ENCODE measurements at places on chromosomes 13 and 19.

GRCh38 chr19:43784241-43784980 lies 3.6 kb upstream of the KCNN4 start:
- DNase-seq = no peak

GRCh38 chr19:42422901-42423461 lies 4.2 kb downstream of the LIPE start:
- peak; percentile 35 for DNase-seq

DNA sequence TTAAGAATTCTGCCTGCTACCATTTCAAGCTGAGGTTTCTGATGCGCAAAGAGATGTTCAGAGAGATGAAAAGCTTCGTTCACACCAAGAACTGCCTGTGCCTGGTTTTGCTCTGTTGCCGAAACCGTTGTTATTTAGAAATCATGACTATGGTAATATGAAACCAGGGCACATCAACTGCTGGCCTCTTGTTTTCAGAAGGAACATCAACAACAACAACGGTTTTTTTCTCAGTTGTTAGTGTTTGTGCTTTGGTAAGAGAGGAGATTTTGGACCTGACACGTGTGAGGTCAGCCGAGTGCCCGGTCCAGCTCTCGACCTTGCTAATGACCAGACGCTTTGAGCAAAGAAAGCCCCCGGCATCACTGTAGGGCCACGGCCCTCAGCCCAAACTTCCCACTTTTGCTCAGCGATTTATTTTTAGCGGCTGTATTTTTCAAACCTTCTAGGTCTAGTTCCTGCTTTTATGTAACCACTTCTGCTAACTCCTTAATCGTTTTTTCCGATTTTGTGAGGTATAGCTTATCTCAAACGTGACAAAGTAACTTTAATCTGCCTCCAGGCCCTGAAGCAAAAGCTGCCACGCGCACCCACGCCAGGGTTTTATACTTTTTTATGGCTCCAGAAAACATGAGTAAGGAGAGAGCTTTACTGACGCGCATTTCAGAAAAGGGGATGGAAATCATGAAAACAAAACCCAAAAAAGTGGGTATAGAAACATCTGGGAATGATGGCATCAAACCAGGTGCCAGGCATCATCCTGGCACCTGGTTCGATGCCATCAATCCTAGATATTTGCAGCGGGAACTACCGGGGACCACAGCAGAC lies 42.0 kb downstream of the KLF2 start:
- DNase-seq = no peak

GRCh38 chr13:111344471-111345191 lies 24.2 kb downstream of the TEX29 start:
- no peak for DNase-seq

- DNase-seq = no peak
Observed at GRCh38 chr19:51354103-51354741, 12.0 kb downstream of the ETFB start.

GRCh38 chr19:51075998-51076397 lies 6.7 kb downstream of the KLK14 start:
- no peak for DNase-seq

DNA sequence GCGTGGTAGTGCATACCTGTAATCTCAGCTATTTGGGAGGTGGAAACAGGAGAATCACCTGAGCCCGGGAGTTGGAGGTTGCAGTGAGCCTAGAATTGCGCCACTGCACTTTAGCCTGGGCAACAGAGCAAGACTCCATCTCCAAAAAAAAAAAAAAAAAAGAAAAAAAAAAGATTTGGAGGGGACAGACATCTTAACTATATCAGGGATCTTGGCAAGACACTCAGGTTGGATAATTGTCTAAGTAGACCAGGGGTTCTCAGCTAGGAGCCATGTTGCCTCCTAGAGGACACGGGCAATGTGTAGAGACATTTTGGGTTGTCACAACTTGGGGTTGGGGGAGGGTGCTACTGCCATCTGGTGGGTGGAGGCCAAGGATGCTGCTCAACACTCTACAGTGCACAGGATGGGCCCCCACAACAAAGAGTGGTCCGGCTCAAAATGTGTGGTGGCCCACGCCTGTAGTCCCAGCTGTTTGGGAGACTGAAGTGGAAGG lies 1.9 kb upstream of the ZNF580 start:
- DNase-seq = no peak

DNA sequence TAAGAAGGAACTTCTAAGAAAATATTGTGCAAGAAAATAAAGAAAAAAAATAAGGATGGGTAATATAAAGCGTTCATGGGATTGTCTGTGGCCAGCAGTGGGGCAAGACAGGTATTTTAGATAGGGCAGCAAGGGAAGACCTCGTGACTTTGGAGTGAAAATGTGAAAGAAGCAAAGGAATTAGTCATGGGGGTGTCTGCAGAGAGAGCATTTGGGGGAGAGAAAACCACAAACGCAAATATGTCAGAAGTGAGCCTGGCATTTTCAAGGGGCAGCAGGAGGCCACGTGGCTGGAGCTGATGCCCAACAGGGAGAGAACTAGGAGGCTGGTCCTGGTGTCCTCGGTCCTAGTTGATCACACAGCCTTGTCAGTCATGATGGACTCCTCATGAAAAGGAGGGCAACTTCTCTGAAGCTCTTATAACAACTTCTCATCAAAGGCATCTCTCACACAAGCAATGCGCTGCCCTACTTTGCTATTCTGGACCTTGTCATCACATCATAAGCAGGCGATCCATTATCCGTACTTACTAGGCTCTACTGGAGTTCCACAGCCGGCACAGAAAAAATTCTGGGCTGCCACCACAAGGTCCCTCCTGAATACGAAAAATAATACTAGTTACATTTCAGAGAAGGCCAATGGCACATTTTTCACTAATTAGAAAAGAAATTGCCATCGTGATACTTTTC lies 31.0 kb downstream of the RUBCNL start:
- no peak for DNase-seq

DNA sequence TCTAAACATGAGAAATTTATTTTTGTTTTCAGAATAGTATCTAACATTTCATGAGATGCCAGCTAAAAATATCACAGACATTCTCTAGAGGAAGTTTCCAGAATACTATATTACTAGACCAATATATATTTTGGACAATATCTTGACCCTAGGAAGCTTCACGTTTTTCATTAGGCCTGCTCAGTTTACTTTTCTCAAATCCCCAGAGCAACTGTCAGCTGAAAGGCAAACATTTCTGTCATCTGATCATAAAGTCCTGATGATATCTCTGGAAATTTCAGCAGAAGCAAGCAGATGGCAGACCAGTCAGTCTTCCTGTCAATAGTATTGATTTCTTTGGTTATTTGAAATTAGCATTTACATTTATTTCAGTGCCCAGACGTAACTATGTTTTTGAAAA lies 4.0 kb downstream of the POSTN start:
- no peak for DNase-seq

- peak; percentile 11 for DNase-seq
Observed at GRCh38 chr19:46480415-46480814, 9.1 kb upstream of the PNMA8A start.

DNA sequence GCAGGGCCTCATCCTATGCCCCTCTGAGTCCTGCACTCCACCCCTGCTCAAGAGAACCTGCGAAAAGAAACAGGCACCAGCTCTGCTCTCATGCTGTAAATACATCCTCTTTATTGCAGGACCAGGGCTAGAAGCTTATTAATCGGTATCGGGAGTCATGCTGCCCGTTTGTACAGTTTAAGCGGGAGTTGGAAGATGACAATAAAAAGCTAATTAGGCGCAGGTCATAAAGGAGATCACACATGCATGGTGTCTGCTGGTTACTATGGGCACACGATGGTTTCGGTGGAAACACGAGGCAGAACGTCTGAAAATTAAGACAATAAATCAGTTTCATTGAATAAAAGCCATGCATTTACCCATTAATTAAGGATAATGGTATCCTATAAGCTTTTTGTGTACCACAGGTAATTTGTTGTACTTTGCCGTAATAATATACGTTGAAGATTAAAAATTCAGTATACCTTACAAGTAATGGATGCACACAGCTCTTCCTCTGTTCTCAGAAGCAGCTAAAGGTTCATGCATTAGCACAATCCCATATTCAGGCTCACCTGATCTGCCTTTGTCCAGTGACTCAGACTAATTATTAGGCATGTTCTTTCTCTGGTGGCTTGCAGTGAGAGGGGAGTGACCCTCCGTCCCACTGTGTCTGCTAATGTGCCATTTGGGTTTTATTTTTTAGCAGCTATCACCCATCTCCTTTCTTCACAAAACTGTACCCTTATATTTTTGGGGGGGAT lies 406.0 kb downstream of the TSHZ3 start:
- no peak for DNase-seq

GRCh38 chr19:33366127-33366526 lies 7.4 kb upstream of the CEBPG start:
- no peak for DNase-seq

DNA sequence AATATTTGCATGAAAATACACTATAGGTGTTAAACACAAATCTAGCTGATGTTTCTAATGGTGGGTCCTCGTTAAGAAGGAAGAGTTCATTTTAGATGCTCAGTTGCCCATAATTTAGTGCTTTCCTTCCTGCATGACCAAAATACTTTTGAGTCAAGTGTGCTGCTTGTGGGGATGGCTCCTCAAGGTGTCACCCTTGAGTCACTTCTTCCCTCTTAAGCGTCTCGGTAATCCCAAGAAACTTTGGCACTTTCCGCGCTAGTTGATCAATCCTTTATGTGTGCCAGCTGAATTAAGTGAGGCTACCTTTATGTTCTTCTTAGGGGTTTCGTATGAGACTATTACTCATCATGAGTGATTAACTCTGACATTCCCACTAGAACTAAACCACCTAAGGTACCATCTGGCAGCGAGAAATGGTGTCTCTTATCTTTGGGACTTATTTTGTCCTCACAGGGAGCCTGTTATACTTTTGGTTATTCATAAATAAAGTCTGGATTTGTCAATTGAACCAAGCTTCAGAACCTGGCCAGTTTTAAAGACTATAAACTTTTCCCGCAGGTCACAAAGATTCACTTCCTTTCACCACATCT lies 106.8 kb downstream of the NHLRC3 start:
- no peak for DNase-seq

GRCh38 chr19:54207983-54208783 lies 7.5 kb downstream of the RPS9 start:
- no peak for DNase-seq
